ENCODE measurements at places on chromosomes 4 and X.

DNA sequence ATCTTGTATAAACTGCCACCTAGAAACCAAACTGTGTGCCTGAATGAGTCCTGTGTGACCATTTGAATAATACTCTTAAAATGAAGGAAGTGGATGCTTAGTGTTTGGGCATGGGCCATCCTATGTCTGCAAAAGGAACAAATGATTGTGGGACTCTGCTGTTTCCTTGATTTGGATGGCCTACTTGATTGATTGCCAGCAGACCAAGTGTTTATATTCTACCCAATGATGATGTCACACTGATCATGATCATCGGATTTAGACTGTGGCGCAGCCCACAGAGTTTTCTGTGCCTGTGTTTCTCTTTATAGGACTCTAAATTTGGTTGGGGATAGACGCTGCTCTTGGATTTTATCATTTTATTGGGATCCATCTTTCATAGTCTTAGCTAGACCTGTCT lies 4.4 kb downstream of the SEPTIN11 start:
- peaks cover 20% of the 10 kb centered on the region for H3K4me1 ChIP-seq
- no peaks in the 10 kb centered on the region for H3K36me3 ChIP-seq
- no peaks in the 10 kb centered on the region for H3K27me3 ChIP-seq
- H3K4me3 ChIP-seq = no peak overlapping the region
- no peak overlapping the region for H3K27ac ChIP-seq

DNA sequence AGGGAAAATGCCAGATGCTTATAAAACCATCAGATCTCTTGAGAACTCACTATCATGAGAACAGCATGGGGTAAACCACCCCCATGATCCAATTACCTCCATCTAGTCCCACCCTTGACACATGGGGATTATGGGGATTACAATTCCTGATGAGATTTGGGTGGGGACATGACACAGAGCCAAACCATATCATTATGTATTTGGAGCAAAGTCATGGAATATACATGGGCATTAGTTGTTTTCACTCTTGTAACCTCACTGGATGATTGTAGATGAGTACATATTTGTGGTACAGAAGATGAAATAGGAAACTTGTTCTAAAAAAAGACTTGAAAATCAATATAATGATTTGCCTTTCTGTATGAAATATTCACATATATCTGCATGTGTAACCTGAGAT lies 674.5 kb upstream of the BOD1L1 start:
- H3K27me3 ChIP-seq = no peaks in the 10 kb centered on the region
- H3K4me3 ChIP-seq = no peak overlapping the region
- no peaks in the 10 kb centered on the region for H3K4me1 ChIP-seq
- no peaks in the 10 kb centered on the region for H3K36me3 ChIP-seq
- DNase-seq = no peak

DNA sequence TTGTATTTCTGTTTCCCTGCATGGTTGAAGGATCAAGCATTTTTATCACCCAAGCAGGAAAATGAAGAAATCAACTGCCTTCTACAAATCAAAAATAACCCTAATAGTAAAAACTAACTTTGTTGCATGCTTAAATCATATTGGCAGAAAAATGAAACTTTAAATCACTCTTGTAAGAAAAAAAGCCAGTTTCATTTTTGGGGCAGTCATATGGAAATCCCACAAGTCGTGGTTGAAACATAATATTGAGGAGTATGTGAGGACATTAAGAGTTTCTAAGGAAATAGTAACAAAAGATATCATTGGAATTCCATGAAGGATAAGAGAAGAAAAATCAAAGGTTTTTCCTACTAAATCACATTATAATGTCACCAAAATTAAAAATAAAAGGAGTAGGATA lies 8.4 kb downstream of the TEC start:
- H3K27ac ChIP-seq = no peak overlapping the region

DNA sequence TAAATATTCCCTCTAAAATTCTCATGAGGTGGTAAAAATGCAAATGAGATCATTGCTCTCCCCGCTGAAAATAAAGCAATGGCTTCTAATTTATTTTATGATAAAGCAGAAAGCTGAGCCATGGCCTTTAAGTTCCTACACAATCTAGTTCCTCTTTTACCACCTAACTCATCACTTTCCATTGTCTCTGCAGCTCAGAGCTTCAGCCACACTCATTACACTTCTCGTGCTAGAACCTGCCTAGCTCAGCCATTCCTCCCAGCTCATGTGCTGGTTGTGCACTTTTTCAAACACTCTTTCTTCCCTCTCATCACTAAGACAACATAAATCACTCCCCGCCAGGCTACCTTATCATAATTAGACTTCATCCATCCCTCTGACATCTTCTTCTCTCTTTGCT lies 1112.1 kb upstream of the PRKX start:
- H3K4me3 ChIP-seq = no peak overlapping the region
- H3K27ac ChIP-seq = no peak overlapping the region
- no peak for DNase-seq
- H3K36me3 ChIP-seq = no peaks in the 10 kb centered on the region
- H3K4me1 ChIP-seq = no peaks in the 10 kb centered on the region

- no peaks in the 10 kb centered on the region for H3K27me3 ChIP-seq
- DNase-seq = no peak
- no peak overlapping the region for H3K4me3 ChIP-seq
- no peak overlapping the region for H3K27ac ChIP-seq
- no peaks in the 10 kb centered on the region for H3K4me1 ChIP-seq
Measured at GRCh38 chr4:141229408-141230101, 8.9 kb downstream of the ZNF330 start.

GRCh38 chr4:20839957-20840356 lies 139.7 kb downstream of the PACRGL start:
- H3K27me3 ChIP-seq = no peaks in the 10 kb centered on the region
- H3K4me1 ChIP-seq = no peaks in the 10 kb centered on the region
- no peaks in the 10 kb centered on the region for H3K36me3 ChIP-seq
- H3K4me3 ChIP-seq = no peak overlapping the region

DNA sequence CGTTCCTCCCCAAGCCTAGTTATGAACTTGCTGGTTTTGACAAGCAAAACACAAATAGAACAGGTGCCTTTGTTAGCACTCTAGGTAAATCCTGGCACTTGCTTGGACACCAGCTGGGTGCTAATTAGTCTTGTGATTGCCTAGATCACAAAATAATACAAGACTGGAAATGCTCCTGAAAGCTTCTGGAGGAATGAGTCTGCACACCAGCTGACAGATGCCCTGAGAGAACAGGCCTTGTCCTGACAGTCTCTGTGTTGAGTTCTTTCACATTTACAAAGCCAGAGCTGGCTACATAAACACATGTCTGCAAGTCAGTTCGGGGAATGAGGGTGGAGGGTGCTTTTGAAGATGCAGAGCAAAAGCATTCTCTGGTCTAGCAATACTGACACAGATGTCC lies 93.8 kb downstream of the ELOVL6 start:
- no peaks in the 10 kb centered on the region for H3K36me3 ChIP-seq
- H3K4me1 ChIP-seq = no peaks in the 10 kb centered on the region
- no peaks in the 10 kb centered on the region for H3K27me3 ChIP-seq
- H3K27ac ChIP-seq = no peak overlapping the region

DNA sequence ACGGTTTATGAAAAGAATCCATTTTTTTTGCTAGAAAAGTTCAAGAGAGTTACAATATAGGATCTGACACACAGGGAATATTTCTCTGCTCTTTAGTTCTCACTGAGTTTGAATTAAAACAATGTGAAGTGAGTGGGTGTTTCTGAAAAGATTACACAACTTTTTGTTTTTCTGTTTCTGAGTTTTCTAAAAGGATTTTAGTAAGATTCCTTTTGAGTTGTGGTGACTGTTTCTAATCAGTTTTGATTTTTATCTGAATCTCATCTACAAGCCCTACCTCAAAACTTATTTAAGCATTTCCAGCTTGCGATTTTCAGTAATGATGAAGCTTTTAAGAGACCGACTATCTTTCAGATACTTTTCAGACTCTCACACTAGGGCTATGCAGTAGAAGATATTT lies 141.7 kb downstream of the GPAT3 start:
- H3K36me3 ChIP-seq = no peaks in the 10 kb centered on the region
- H3K4me3 ChIP-seq = no peak overlapping the region
- H3K27me3 ChIP-seq = peaks cover 5% of the 10 kb centered on the region
- H3K4me1 ChIP-seq = no peaks in the 10 kb centered on the region
- no peak overlapping the region for H3K27ac ChIP-seq

DNA sequence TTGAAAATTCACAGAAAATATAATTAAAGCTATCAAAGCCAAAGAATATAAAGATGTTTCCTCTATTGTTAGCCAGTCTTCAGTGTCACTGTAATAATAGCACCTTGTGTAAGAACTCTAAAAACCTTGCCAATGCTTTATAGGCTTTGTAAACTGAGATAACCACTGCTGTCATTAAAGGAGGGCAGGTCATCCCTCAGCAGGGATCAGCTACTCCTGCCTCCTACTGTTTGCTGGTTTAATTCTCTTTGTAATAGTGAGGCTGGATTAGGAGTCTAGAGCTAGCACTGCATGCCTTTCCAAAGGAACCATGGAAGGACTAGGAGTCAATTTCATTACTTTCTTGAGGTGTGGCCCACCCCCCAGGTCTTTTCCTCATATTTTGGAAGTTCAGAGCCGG lies 46.2 kb downstream of the FHIP1A start:
- no peak overlapping the region for H3K4me3 ChIP-seq
- no peaks in the 10 kb centered on the region for H3K27me3 ChIP-seq
- peak; percentile 29 for DNase-seq
- H3K27ac ChIP-seq = no peak overlapping the region
- no peaks in the 10 kb centered on the region for H3K4me1 ChIP-seq

- no peak overlapping the region for H3K27ac ChIP-seq
- no peaks in the 10 kb centered on the region for H3K27me3 ChIP-seq
- no peaks in the 10 kb centered on the region for H3K36me3 ChIP-seq
- H3K4me1 ChIP-seq = peaks cover 12% of the 10 kb centered on the region
- DNase-seq = peak; percentile 49
- no peak overlapping the region for H3K4me3 ChIP-seq
Measured at GRCh38 chr4:140711910-140712309, 44.3 kb downstream of the TBC1D9 start.

GRCh38 chrX:24610516-24610915 lies 36.6 kb downstream of the PCYT1B start:
- no peak for DNase-seq
- no peaks in the 10 kb centered on the region for H3K4me1 ChIP-seq
- H3K36me3 ChIP-seq = no peaks in the 10 kb centered on the region
- H3K27ac ChIP-seq = no peak overlapping the region

GRCh38 chr4:41575207-41575606 lies 37.2 kb downstream of the LIMCH1 start:
- H3K36me3 ChIP-seq = no peaks in the 10 kb centered on the region
- no peak for DNase-seq
- H3K27ac ChIP-seq = no peak overlapping the region
- H3K4me3 ChIP-seq = no peak overlapping the region
- H3K4me1 ChIP-seq = no peaks in the 10 kb centered on the region
- H3K27me3 ChIP-seq = no peaks in the 10 kb centered on the region

- no peaks in the 10 kb centered on the region for H3K27me3 ChIP-seq
- no peaks in the 10 kb centered on the region for H3K36me3 ChIP-seq
- no peak overlapping the region for H3K4me3 ChIP-seq
- peaks cover 27% of the 10 kb centered on the region for H3K4me1 ChIP-seq
- no peak for DNase-seq
- H3K27ac ChIP-seq = no peak overlapping the region
Measured at GRCh38 chrX:39443240-39443639, 642.0 kb downstream of the MID1IP1 start.

DNA sequence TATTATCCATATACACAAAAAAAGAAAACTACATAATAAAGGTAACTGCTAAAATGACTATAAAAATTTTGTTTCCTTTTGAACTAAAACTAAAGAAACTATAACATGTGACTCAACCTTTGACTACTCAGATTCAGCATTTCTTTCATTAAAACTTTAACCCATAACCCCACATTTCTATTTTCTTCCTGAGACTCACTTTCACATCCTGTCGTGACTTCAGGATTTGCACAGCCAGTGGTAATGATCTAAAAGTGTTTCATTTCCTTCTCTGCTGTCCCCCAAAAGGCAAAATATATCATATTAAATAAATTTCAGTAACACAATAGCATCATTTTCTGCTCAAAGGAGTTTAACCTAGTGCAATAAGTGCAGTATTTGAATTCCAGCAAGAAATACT lies 1022.4 kb upstream of the DIAPH2 start:
- H3K4me3 ChIP-seq = no peak overlapping the region
- H3K36me3 ChIP-seq = no peaks in the 10 kb centered on the region
- DNase-seq = no peak
- H3K4me1 ChIP-seq = no peaks in the 10 kb centered on the region

DNA sequence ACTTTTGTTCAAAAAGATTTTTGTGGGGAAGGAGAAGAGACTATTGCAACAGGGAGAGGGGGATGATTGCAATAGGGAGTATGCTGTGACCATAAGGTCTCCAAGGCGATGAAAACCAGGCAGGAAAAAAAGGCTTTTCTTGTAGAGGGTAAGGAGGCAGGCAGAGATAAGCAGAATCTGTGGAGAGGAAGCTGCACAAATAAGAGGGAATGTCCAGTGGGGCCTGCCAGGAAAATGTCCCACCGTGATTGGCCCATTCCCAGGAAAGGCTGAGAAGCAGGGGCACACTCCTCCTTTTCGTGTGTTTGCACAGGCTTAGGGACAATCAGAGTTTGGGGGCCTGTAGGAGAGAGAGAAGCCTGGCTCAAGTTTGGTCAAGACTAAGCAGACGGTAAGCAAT lies 29.1 kb downstream of the SPACA5 start:
- peaks cover 2% of the 10 kb centered on the region for H3K36me3 ChIP-seq
- no peak for DNase-seq
- no peaks in the 10 kb centered on the region for H3K27me3 ChIP-seq
- no peak overlapping the region for H3K4me3 ChIP-seq

DNA sequence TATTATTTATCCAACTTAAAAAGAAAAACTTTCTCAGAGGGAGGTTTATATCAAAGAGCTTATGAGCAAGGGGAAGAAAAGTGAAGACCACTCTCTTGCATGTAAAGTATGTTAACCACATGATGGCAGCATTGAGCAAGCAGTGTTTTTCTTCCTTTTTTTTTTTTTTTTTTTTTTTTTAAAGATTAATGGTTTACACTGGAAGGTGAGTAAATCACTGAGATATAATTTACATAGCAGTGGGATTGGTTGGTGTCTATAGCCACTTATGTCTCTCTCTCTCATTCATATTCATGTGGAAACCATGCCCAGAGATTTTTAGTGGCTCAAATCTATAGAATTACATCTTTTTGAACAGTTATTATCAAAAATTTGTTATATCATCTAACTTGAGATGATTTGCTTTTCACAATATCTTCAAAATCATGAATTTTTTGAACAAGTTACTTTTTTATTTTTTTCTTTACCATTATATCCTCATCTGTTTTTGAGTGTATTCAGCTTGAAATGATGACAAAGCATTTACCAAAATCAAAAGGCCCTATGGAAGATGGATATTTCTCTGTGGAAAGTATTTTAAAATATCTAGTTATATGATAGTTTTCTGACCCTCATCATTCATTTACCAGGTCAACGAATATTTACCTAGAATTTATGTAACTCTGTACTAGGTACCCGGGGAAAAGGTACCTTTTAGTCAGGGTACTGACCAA lies 31.6 kb downstream of the MTHFD2L start:
- no peaks in the 10 kb centered on the region for H3K27me3 ChIP-seq
- H3K27ac ChIP-seq = no peak overlapping the region
- H3K4me3 ChIP-seq = no peak overlapping the region
- no peaks in the 10 kb centered on the region for H3K4me1 ChIP-seq

All from large intestine (tissue), 12 donors.